ENCODE measurements at places on chromosomes 16 and 17.

DNA sequence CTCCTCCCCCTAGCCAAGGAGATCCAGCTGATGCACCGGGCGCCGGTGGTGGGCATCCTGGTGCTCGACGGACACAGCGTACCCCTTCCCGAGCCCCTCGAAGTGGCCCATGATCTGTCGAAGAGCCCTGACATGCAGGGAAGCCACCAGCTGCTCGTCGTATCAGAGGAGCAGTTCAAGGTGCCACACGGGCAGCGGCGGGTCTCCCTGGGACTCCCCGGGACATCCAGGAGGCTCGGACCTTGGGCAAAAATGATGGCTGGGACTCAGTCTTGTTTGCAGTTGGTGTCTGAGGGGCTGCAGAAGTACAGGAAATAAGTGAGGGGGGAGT, 15.8 kb upstream of the MYO15B start:
- no peak for DNase-seq

DNA sequence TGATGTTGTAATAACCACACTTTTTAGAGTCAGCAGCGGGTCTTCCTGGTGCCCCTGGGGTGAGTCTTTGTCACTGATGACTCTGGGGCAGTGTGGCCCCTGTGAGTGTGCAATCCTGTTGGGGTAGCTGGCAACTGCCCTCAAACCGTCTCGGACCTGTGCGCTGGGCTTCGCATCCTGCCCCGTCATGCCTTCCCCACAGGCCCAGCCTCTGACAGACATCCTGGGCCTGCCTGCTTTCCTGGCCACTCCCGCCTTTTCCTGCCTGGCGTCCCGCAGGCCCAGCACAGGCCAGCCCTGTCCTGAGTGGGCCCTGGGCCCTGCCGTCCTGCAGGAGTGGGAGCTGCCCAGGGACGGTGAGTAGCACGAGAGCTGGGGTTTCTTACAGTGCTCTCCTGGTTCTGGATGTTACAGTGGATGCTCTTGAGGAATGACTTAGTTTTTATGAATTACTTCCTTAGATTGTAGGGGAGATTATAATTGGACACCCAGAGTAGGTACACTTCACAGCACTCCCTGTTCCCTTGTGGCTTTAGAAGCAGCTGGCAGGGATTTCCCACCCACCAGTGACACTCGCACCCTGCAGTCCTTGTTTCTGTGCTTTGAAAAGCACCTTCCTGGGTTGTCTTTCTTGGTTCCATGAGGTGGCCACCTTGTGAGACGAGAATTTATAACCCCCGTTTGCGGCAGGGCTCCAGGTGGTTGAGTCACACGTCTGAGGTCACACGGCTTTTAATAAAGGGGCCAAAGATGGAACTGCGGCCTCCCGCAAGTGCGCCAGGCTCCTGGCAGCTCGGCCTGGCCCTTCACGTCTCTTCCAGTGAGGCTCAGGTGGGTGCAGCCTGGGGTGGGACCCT, 50.0 kb upstream of the CAPN15 start:
- DNase-seq = no peak

- no peak for DNase-seq
Measured at GRCh38 chr17:22265807-22266206, 573.5 kb downstream of the KCNJ18 start.

GRCh38 chr16:85294810-85295508, 182.7 kb upstream of the CIBAR2 start:
- no peak for DNase-seq

DNA sequence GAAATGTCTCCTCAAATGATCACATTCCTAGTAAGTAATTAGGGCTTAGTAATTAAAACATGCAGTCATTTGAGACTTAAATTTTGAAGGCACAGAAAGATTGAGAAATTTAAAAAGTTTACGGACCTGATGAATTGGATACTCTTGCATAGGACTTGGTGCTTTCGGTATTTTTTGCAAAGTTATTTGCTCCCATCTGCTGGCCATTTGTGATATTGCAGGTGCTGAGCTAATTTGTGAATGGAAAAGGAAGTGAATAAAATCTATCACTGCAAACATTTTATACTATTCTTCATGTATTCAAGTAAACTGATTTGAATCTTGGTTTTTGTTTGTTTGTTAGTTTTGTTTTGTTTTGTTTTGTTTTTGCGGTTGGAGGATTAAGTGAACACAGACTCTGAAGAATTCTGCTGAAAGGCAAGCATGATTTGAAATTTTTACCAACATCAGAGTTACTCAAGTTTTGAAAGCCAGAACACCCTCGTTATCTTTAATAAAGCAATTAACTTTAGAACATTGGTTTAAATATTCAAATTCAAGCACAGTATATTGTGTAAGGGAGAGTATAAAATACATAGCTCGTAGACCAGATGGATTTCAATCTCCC, 689.5 kb upstream of the RBFOX1 start:
- DNase-seq = peak; percentile 4

- no peak for DNase-seq
Measured at GRCh38 chr17:31224366-31224765, 72.7 kb downstream of the OMG start.

DNA sequence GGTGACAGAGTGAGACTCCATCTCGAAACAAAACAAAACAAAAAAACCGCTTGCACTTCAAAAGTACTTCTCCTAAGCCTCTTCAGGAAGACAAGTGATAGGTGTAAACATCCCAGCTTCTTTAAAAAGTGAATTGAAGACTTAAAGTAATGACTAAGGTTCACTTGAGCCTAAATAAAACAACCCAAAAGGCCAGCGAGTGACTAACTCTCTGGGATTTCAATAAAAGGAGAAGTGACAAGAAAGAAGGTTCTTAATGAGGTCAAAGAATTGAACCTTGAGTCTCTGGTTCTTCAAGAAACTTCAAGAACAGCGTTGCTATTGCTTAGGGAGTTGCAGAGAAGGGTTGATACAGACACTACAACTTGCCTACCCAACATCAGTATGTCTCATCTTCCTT, 42.2 kb downstream of the STX8 start:
- DNase-seq = no peak

DNA sequence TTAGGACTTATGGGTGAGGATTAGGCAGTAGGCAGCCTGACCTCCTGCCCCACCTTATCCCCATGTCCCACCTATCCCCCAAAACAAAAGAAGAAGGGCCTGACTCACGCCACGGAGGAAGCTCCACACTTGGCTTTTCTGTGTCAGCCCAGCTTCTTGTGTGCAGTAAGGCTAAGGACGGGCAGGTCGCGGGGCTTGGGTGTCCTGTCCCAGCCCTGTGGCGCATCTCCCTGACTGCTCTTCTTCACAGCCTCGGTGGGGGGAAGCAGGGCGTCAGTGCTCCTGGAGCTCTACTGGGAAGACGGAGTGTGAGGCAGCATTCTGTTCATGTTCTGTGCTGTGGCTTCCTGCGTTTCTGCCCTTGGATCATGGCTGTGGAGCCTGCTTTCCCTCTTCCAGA, 34.6 kb upstream of the ALDH3A2 start:
- DNase-seq = no peak

GRCh38 chr16:22684574-22685458, 129.1 kb upstream of the HS3ST2 start:
- no peak for DNase-seq

DNA sequence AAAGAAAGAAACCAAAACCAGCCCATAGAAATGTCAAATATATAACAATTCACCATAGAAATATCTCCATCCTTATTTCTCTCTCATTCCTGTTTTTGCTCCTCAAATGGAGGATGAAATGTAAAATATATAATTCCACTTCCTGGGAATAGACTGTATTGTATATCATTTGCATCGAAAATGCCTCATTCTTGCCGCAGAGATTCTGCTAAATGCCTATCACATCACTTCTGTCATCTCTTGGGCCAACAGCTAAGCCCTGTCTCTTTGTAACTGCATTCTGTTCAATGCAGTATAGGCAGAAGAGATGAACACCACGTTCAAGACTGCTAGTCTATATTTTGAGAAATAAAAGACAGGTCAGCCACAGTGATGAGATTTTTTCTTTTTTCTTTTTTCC, 956.3 kb upstream of the SOX9 start:
- DNase-seq = no peak

GRCh38 chr17:79695293-79695790, 35.4 kb upstream of the ENPP7 start:
- DNase-seq = no peak

- no peak for DNase-seq
Measured at GRCh38 chr16:794091-794822, 5.8 kb downstream of the CHTF18 start.

- no peak for DNase-seq
Measured at GRCh38 chr16:81657781-81658180, 121.3 kb upstream of the PLCG2 start.

- no peak for DNase-seq
Measured at GRCh38 chr17:42361781-42362186, 26.5 kb downstream of the STAT3 start.

- no peak for DNase-seq
Measured at GRCh38 chr17:5711344-5711743, 127.0 kb upstream of the NLRP1 start.

GRCh38 chr17:80564545-80564944, 19.9 kb downstream of the RPTOR start:
- DNase-seq = no peak

GRCh38 chr17:12673788-12674187, 8.1 kb downstream of the MYOCD start:
- DNase-seq = no peak

DNA sequence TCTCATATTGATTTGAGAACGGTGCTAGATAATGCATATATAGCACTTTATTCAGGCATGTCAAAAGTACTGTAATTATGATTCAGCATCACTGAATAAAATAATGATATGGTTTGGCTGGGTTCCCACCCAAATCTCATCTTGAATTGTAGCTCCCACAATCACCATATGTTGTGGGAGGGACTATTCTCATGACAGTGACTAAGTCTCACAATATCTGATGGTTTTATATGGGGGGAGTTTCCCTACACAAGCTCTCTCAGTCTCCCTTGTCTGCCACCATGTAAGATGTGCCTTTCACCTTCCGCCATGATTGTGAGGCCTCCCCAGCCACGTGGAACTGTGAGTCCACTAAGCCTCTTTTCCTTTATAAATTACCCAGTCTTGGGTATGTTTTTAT, 25.6 kb upstream of the LONP2 start:
- DNase-seq = no peak

DNA sequence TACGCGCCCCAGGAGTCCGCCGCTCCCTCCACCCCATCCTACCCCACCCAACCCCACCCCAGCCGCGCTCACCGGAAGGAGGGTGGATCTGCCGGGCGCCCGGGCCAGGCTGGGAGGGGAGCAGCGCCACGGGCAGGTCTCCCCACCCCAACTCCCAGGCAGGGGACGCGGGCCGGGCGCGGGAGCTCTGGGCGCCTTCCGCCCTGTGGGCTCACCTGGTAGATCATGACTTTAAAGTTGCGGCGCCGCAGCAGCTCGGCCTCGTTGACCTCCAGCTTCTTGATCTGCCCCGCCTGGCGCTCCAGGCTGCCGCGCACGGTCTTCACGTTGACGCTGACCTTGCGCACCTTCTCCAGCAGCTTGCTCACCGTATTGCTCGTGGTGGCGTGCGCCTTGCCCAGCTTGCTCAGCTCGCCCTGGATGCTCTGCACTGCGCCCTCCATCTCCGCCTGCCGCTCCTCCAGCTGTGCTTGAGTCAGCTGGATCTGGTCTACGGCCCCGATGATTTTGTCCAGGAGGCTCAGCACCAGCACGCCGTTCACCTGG, 571 bp downstream of the CAVIN1 start:
- DNase-seq = no peak

DNA sequence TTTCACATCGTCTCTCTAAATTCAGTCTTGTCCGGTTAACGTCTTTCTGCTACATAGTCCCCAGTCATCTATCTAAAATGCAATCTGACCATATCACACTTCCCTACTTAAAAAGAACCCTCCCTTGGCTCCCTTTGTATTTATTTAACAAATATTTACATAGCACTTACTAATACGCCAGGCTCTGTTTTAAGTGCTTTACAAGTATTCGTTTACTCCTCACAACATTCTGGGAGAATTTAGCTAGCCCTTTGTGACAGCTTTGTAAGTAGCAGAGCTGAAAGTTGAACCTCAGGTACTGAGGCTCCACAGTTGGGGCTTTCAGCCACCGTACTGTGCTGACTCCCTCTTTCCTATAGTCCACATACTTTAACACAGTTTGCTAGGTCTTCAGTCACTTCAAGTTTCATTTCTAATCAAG, 9.2 kb downstream of the PAFAH1B1 start:
- DNase-seq = no peak

GRCh38 chr17:72423718-72424117, 302.9 kb downstream of the SOX9 start:
- no peak for DNase-seq

DNA sequence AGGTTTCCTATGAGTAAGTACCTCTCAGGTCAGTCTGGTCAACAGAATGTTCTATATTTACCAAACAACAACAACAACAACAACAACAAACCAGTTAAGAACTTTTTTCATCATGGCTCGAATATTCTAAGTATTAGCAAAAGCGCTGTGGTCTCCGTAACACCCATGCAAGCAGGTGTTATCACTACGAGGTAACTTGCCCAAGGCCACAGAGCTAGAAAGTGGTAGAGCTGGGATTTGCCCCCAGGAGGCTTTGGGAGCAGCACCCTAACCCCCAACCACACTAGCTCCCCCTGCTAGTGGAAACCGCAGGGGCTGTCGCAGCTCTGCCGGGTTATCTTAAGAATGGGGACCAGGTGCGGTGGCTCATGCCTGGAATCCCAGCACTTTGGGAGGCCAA, 23.9 kb upstream of the C16orf74 start:
- DNase-seq = no peak

DNA sequence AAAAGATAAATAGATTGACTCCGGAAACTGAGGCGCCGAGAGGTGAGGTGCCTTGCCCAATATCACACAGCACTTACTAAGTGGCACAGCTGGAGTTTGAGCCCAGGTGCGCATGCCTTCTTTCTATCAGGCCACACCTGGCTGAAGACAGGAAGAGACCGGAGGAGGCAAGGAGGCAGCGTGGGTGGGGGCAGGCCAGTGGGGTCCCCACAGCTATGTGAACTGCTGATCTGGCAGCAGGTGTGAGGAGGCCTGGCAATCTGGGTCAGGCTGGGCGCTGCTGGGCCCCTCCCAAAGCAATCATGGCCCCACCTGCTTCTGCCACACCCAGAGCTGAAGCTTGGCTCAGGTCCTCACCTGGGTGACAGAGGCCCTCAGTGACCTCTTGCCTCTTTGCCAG, 1.9 kb upstream of the GDPD3 start:
- no peak for DNase-seq

- DNase-seq = no peak
Measured at GRCh38 chr17:57606111-57606875, 138.8 kb downstream of the CCDC182 start.

DNA sequence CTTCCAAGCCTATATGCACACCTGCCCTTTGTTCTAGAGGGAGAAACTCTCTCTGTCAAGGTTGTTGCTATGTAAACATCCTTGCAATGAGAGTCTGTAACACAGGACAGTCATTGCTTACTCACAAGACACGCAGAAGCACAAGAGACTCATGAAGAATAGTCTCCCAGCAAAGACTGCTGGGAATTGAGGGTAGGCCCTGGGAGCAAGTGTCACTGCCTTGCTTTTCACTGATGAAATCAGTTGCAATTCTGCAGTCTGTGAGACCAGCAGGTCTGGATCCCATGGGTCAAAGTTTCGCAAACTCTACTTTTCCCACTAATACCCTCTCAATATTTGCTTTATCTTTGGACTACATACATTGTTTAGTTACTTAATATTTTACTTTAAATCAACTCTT, 177.4 kb downstream of the FTO start:
- no peak for DNase-seq
